ENCODE measurements at places on chromosomes 7 and 10.

GRCh38 chr10:44477046-44477425, 92.1 kb upstream of the CXCL12 start:
- peak; percentile 57 for DNase-seq

DNA sequence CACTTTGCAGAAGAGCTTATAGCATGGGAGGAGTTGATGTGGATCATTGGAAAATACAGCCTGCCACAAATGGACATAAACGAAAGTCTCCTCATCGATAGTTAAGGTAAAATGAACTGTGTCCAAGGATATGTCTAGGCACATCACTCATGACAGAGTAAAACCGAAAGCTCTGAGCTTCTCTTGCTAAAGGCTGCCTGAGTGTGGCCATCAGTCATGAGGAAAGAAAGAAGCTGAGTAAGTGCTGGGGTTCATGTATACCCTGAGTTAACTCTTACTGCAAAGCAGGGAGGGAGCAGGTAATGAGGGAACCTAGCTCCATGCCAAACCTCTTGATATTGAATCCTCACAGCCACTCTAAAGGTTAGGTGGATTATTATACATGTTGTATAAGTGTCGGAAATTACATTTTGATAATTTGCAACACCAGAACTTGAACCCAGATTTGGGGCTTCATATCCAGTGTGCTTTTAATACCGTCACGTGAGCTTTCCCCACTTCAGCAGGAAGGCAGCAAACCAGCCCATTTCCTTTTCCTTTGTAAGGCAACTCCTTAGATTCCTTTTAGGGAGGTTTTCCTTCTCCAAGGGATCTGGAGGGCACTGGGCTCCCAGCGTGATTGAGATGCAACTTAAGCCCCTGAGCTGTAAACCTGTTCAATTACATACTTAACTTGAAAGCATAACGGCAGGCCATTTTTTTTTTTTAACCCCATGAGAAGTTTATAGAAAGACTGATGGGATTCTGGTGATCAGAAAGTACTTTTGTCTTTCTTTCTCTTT, 215.0 kb downstream of the PHF14 start:
- DNase-seq = no peak

GRCh38 chr10:69769395-69769992, 32.2 kb upstream of the COL13A1 start:
- DNase-seq = peak; percentile 89

- no peak for DNase-seq
Measured at GRCh38 chr10:76453332-76453731, 1021.9 kb downstream of the LRMDA start.

GRCh38 chr7:50228148-50228547, 76.4 kb upstream of the IKZF1 start:
- no peak for DNase-seq

DNA sequence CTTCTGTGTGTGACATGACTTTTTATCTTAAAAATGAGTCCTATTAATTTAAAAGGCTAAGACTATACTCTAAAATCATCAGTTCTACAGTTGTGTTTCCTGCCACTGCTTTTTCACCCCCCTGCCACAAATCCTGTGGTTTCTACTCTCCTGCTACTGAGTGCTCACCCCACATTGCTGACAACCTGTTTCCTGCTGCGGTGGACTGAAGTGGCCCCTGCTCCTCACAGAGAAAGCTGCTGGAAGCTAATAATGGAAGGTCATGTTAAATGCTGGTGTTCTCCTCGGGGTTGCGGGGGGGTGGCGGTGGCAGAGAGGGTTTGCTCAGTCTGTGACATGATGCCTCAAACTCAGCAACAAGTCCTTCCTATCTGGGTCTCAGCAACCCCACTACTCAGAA, 113.2 kb upstream of the INHBA start:
- no peak for DNase-seq

GRCh38 chr7:22563032-22563501, 63.1 kb upstream of the STEAP1B start:
- DNase-seq = peak; percentile 9

DNA sequence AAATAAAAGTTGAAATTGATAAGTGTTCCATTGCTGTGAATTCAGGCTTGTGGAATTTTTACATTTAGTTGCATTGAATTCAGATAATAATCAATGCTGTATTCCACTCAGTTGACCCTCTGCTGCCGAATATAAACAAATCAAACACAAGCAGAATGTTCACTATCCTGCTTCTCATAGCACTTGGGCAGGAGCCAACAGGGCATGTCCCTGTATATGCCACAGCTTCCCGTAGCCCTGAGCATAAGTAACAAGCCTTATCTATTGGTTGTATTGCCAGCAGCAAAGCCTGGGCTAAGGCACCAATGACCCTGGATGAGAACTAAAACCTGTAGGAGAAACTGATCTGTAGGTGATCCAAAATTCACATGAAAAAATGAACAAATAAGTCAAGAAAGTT, 145.9 kb downstream of the ARHGAP12 start:
- DNase-seq = no peak

DNA sequence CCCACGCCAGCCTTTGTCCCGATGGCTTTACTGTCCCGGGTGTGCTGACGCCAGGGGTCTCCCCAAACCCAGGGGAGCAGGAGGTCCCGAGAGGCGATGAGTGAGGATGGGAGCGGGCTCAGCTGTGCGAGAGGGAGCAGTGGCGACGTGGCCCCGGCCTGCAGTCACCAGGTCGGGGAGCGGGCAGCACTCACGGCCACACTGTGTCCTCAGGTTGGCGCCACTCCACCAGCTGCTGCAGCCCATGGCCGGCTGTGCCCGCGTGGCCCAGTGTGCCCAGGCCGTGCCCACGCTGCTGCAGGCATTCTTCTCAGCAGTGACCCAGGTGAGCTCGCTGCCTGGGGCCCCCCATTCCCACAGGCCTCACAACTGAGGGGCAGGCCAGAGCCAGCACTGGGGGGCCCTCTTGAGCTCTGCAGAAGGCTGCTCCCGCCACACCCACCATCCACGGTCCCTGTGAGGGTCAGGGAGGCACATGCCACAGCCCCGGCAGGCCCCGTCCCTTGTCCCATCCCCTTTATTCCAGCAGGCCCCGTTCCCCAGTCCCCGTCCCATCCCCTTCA, 13.3 kb downstream of the AP5Z1 start:
- no peak for DNase-seq

GRCh38 chr10:23060918-23061317, 34.5 kb upstream of the MSRB2 start:
- no peak for DNase-seq

GRCh38 chr10:24449321-24449740, 240.4 kb downstream of the KIAA1217 start:
- peak; percentile 44 for DNase-seq

GRCh38 chr10:117418121-117418520, 42.9 kb upstream of the PDZD8 start:
- no peak for DNase-seq

GRCh38 chr7:977326-978048, 2.1 kb upstream of the COX19 start:
- DNase-seq = no peak

DNA sequence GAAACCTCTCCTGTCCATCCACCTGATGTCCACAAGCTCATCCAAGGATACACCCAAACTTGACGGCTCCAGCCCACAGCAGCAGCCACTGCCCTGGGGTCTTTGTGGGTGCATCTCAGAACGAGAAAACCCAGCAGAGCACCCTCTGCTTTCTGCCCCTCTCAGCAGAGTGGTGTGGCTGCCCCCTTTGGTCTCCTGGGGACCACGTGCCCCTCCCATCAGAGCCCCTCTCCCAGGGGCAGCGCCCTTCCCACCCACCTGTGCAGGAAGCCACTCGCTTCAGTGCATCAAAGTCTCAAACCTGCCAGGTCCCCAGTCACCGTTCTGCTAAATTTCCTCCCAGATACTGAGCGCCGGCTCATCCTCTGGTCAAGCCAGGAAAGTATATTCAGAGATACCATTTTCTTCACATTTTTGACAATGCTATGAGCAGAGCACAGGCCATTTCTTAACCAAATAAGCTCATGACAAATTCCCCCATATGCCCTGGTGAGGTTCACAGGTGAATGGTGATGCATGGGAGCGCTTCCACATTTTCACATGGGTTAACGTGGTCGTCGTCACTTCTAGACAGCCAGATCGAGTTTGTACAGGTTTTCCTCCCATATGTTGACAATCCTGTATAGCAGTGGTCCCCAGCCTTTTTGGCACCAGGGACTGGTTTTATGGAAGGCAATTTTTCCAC, 32.4 kb downstream of the CAMK2B start:
- no peak for DNase-seq

GRCh38 chr7:22117222-22117621, 171.5 kb upstream of the CDCA7L start:
- DNase-seq = no peak

DNA sequence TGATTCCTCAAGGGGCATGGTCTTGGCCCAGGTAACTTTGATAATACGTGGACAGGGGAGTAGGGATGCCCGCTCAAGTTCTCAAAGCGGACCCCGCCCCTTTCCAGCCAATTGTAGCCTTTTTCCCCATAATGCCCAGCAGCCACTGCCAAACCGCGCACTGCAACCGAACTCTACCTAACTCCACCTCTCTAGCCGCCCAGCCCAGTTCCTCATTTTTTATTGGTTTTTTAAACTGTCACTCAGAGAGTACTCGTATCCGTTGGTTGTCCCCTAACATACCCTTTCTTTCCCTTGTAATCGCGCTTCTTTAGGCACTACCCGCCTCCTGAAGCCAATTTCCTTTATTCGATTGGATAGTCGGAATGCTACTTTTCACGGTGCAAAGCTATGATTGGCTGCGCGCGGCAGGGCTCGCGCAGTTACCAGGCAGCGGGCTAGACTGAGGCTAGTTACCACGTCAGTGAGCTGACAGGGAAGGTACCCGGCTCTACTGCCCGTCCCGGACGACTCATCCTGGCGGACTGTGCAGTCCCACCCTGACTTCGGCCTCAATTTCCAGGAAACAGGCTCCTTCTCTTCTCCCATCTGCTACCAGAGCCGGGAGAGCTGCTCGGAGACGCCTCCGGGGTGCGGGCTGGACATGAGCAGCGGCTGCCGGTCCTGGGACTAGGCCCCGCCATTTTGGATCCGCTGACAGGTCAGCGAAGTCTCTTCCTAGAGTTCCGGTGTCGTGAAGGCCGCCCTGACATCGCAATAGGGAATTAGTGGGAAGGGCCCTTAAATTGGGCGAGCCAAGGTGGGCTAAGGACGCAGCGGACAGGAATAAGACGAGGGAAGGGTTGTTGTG, at the start of gene GBF1:
GBF1 (plus strand) TSS at position 451 of the 850 bp plus-strand sequence. CDS start 13,407 bp downstream, outside the sequence.
- peak; percentile 100 for DNase-seq

DNA sequence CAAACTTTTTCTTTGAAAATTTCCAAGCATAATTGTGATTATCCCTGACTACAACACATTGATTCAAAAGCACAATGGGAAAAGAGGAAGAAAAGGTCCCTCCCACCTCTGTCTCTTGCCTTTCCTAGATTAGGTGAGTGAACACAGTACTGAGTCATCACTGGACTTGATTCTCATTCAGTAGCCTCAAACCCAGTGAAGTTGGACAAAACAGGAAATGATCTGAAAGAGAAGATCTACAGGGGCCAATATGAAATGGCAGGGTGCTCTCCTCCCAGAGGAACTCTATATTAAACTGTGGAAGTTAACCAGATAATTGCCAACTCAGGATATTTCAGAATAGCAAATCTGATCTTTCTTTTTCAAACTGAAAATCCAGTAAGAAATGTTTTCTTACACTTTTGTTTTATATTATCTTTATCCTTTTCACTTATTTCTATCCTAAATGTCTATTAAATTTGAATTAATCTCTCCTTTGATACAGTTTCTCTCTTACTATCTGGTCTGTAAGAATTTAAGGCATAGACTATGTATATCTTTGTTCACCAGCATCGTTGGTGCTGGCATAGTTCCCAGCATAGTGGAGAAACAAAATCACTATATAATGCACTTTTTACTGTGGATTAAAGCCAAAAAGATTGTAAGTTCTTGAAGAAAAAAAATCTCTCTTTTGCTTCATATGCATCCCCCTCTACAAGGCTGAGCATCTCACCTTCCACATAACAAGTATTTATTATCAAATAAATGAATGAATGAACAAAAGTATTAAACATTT, 41.4 kb upstream of the IKZF1 start:
- no peak for DNase-seq

- DNase-seq = peak; percentile 4
Measured at GRCh38 chr7:159022238-159022993, 122.3 kb downstream of the VIPR2 start.

DNA sequence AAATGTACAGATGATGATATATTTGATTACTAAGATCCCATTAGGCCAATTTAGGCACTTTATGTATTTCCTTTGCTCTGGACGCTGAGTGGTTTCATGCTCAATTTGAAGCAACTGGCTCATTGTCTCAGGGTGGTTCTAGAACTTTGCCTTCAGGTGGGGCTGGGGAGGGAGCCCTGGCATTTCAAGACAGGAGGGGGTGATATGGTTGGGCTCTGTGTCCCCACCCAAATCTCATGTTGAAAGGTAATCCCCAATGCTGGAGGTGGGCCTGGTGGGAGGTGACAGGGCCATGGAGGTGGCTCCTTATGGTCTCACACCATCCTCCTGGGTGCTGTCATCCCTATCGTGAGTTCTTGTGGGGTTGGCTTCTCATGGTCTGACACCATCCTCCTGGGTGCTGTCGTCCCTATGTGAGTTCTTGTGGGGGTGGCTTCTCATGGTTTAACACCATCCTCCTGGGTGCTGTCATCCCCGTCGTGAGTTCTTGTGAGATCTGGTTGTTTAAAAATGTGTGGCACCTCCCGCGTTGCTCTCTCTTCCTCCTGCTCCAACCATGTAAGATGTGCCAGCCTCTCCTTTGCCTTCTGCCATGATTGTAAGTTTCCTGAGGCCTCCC, 151.5 kb upstream of the KLF6 start:
- no peak for DNase-seq

DNA sequence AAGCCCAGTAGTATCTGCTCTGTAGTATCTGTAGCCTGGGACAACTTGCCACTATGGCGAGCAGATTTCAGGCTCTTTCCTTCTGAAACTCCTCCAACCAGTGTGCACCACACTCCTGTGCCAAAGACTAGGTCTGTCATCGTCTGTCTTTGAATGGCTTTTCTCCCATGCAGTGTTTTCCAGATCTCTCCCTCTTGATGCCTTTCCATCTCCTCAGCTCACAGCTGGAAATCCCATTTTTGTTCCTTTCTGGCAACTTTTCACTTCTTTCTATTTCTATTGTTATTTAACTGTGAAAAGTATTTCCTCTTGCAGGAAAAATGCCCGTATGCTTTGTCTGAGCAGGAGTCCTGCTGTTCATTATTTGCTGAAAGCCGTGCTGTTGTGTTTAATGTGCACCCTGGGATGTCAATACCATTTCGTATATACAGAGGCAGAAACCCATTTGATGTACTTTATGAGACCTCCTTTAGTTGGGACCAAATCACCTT, 373.7 kb downstream of the PHTF2 start:
- no peak for DNase-seq

- DNase-seq = peak; percentile 18
Measured at GRCh38 chr10:970311-971149, 17.7 kb upstream of the GTPBP4 start.
